ENCODE measurements at places on chromosomes 5 and 9.

GRCh38 chr5:123036391-123037103 is at the start of gene PPIC:
Gene PPIC (minus strand): TSS chr5:123036725. CDS start chr5:123036625, 100 bp downstream.
- DNase-seq = no peak

DNA sequence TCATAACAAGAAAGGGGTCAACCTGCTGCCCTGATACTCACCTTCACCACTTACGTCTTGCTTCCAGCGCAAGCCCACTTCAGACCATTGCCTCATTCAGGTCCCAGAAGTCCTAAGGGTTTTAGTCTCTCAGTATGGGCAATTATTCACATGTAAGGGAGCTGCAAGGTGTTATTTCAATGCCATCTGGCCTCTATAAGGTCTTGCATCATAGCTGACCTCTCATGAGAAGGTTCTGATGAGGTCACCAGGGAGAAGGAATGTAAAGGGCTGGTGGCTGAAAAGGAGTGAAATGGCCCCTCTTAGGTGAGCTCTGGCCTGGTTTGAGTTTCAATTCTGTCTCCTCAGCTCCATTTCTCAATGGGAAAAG is 1.5 kb upstream of the MARCHF3 start:
- DNase-seq = no peak

- no peak for DNase-seq
These were observed 42.1 kb downstream of the SARDH start for GRCh38 chr9:133696071-133696472.

DNA sequence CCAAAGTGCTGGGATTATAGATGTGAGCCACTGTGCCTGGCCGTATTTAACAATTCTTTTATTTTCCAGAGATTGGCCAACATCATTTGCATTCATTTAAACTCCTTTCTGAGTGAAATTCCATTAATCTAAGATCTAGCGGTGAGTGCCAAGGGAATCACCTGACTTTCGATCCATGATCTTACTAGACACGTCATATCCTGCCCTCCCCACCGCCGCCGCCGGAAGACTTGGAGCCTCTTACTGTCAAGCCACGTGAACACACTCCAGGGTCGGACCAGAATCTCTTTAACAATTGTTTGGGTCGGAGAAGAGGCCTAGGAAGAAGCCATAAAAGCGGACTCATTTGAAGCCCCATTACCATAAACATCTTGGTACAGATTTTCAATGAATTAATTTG is 12.9 kb downstream of the INPP5E start:
- DNase-seq = no peak

GRCh38 chr5:144779368-144779767 is 608.7 kb downstream of the KCTD16 start:
- no peak for DNase-seq

GRCh38 chr5:133873449-133873848 is 95.0 kb downstream of the C5orf15 start:
- DNase-seq = no peak

DNA sequence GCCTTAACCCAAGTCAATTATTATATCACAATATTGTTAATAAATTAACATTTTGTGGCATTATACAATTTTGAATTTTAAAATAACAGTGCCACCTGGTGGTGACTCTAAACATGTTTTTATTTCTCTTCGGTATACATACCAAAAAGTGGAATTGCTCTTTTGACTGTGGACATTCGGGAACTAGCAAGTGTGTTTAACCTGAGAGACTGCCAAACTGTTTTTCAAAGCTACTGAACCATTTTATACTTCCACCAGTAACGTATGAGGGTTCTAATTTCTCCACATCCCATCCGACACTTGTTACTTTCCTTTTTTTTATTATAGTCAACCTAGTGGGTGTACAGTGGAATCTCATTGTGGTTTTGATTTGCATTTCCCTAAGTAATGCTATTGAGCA is 18.3 kb upstream of the HSDL2 start:
- no peak for DNase-seq

DNA sequence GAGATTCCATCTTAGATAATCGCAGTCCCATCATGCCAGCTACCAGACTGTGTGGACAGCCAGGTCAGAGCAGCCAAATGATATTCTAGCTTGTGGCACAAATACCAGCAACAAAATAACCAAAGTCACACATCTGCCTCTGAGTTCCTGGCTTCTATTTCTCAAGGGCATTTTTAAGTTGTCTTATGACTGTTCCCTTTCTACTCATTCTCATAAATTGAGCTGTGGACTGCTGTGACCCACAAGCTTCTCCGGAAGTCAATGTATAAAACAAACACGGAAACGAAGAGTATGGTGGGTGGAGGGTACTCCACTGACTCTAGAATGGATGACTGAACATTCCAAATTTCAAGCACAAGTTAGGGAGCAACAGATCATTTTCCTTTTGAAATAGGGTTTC is 43.9 kb downstream of the PDCD1LG2 start:
- DNase-seq = no peak

- no peak for DNase-seq
These were observed 25.9 kb upstream of the UNC5A start for GRCh38 chr5:176784218-176785165.

GRCh38 chr9:124355039-124355940 is 60.0 kb downstream of the PSMB7 start:
- DNase-seq = no peak

GRCh38 chr9:15155826-15156225 is 151.2 kb downstream of the TTC39B start:
- DNase-seq = no peak

DNA sequence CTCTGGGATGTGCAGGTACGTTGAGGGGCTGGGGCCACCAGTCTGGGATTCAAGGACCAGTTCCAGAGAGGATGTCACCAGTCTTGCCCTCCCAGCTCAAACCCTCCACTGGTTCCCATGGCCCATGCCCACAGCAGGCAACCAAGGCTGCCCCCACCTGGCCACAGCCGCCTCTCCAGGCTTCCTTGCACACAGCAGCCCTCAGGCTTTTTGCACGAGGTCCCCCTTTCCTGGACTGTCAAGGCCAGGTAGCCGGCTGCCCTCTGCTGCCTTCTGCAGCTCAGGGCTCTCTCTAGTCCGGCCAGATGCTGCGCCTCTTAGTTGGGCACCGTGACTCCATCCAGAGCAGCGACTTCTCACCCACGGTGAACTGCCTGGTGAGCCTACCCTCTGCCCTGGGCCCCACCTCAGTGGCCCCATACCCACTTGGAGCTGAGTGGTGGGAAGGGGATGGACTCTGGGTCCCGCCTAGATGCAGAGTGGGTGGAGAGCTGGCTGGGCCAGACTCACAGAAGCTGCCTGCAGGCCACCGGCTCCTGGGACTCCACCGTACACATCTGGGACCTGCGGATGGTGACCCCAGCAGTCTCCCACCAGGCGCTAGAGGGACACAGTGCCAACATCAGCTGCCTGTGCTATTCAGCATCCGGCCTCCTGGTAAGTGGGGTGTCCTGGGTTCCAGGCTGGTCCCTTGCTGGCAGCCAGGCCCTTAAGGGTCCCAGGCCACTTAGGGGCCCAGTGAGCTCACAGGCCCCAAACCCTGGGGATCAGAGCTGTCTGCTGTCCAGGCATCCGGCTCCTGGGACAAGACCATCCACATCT is 2.9 kb downstream of the WDR38 start:
- no peak for DNase-seq

GRCh38 chr9:81575956-81576355 is 113.4 kb downstream of the TLE1 start:
- DNase-seq = no peak

- no peak for DNase-seq
These were observed 55.0 kb downstream of the RASGEF1C start for GRCh38 chr5:180153991-180154390.

DNA sequence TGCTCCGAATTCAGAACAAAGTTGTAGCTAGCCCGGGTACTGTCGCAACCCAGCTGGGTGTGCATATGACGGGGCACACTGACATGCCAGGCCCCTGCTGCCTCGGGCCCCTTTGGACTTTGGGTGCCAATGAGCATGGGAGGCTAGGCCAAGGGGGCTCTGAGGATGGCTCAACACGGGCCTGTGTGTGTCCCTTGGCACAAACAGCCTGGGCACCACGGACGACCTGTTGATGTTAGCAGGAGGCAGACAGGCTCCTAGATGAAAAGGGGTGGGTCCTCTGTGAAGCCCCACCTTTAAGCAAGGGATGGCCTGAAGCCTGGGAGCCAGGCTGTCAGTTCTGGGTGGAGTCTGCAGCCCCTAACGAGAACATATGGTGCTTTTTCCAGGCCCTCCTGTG is 1688.2 kb downstream of the EFNA5 start:
- no peak for DNase-seq

DNA sequence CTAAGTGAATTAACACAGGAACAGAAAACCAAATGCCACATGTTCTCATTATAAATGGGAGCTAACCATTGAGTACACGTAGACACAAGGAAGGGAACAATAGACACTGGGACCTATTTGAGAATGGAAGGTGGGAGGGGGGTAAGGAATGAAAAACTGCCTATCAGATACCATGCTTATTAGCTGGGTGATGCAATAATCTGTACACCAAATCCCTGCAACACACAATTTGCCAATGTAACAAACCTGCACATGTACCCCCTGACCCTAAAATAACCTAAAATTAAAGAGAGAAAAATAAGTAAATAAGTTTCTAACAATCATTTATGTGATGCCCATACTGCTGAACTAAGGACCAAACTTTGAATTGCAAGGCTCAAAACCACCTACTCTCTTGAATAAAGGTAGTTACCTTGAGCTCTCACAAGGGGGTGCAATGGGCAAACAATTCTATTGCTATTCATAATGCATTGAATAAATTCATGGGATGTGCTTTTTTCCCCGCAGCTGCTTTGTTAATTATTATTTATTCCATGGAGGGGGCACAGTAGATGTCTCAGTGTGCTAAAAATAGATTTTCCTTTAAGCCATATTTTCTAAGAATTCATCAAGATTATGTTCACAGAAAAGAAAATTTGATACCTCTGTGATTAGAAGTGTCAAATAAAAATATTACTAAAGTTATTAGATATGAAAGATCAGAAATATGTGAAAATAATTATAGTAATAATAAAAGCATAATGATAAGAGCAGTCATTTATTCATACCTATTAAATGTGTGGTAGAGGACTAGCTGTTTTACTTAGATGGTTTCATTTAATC is 76.2 kb upstream of the PTPN3 start:
- DNase-seq = peak; percentile 32

DNA sequence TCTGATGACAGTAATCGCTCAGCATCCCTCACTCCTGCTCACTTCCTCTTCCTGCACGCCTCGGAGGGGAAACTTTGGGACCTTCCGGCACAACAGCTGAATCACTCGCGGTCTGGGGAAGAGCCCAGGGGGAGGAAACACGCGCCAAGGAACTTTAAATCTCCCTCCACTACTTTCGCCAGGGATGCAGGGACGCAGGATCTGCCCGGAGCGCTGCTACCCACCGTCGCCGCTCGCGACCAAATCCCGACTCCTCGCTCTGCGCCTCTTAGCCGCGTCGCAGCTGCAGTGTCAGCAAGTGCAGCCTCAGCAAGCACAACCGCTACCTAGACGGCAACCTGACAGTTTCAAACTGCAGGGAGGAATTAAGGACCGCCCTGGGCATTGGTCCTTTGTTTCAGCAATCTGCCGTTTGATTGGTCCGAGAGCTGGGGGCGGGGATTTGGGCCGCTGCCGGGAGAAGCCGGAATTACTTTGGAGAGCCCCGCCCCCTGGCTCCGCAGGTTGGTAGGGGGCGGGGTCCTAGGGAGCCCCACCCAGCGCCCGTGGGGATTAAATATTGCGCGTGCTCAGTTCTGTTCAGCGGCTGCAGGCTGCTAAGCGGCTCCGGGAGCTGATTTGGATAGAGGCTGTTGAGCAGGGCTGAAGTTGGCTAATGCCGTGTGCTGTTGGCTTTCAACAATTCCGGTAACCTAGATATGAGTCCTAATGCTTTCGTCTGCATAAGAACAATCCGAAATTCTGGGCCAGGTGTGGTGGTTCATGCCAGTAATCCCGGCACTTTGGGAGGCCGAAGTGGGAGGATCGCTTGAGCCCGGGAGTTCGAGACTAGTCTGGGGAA is at the start of gene POC5:
POC5 (minus strand) TSS at position 356 of the 841 bp plus-strand sequence. CDS start 4,500 bp downstream, outside the sequence.
- DNase-seq = peak; percentile 77

- DNase-seq = no peak
These were observed 500.6 kb downstream of the EBF1 start for GRCh38 chr5:158599157-158599556.

GRCh38 chr9:99237356-99237755 is 15.3 kb downstream of the SEC61B start:
- DNase-seq = no peak

GRCh38 chr9:20292002-20292401 is 330.3 kb downstream of the MLLT3 start:
- no peak for DNase-seq

DNA sequence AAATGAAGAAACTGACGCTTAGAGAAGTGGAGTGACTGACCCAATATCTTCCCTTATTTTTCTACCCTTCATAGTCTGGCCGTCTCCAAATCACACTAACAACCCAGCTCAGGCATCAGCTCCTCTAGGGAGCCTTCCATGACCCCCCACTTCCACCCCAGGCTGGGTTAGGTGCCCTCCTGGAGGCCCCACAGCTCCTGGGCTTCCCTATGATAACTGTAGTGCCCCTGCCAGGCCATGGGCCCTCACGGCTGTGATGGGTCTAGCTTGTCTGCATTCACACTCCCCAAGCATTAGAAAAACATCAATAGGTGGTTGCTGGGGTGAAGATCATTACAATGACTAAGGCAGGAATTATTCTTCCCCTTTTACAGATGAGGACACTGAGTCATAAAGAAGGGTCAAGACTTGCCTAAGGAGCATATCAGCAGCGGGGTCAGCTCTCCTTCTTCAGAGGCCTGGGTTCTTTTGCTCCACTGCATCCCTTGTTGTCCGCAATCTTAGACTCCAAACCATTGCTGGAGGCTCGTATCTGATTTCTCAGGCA is 7.3 kb downstream of the CORO2A start:
- DNase-seq = no peak

DNA sequence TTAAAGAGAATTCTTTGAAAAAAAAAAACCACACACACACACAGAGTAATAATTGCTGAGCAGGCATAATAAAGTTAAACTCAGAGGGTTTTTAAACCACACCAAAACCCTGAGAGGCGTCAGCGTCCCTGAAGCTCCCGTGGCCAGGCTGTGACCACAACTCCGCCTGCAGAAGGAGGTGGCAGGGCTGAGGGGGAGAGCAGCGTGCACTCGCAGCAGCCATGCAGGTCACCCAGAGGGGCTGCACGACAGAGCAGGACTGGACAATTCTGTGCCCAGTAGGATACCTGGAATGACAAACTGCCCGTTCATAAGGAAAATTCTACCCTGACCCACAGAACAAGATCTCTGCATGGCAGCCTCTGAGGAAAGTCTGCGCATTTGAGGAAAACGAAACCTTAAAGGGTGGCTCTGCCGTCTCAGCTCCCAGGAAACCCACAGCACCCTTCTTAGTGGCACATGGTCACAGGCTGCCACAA is 44.0 kb downstream of the ROR2 start:
- no peak for DNase-seq

DNA sequence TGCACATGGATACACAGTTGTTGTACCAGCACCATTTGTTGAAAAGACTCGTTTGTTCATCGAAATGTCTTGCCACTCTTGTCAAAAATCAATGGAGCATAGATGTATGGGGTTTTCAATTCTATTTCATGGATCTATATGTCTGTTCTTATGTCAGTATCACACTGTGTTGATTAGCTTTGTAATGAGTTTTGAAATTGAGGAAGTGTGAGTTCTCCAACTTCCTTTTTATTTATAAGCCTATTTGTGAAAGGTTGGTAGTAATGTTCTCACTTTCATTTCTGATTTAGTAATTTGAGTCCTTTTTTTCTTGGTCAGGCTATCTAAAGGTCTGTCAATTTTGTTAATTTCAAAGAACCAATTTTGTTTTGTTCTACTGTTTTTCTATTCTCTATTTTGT is 26.1 kb downstream of the ZNF510 start:
- DNase-seq = no peak

All from NCI-H2107 (cell line).